Cardiac muscle cell (in vitro differentiated cells and primary cell): ENCODE measurements at places on chromosomes 7 and 10. TPM values are rescaled to one million over a fixed set of nuclear protein-coding genes. Genes with fewer than 3 reads are reported as not detected.

GRCh38 chr7:102463841-102464576 is 654 bp downstream of the ALKBH4 start:
- peak; percentile 30 for DNase-seq

The SORCS1 gene
- 60.1 and 73.0 TPM in 2 replicates for total RNA-seq

DNA sequence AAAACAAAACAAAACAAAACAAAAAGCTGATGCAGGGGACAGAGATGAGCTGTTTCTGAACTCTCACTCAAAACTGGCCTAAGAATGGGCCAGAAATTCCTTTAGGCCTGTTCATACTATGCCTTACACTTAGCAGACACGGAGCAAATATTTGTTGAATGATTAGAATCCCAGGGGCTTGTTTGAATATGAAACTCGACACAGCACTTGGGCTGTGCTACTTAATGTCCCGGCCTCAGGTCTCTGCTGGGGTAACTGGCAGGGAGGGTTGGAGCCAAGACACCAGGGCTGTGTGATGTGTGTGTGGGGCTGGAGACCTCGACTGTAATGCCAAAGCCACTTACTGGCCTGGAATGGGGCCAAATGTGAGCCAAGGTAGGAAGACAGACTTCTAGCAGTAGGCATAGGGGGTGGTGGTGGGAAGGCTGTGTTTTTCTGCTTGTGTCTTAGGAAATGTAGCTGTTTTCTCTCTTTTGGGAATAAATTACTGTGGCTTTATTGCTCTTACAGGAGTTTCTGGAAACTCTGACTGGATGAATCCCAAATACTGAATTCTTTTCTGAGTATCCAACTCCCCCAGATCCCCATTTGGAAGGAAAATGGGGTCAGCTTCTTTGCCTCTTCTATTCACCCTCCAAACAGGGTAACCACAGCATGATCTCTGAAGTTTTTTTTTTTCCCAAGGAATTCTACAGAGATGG is 66.7 kb downstream of the EMX2 start:
- DNase-seq: peak; percentile 25

DNA sequence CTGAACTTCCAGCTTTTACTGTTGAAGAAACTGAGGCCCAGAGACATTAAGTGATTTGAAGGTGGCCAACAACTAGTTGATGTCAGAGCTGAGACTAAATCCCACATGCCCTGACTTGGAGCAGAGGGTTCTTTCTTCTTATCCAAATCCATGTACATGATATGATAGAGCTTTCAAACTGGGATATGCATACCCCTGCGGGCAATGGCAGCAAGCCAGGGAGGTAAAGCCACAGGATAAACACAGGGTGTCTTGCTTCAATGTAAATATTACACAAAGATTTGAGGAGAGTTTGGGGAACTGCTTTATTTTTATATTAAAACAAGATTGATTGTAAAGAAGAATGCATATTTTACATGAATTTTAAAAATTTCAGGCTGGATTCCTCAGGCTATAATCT is 2.3 kb upstream of the LRRC72 start:
- DNase-seq: no peak

GRCh38 chr7:139490130-139490529 is 6.7 kb upstream of the KLRG2 start:
- no peak for DNase-seq
